ENCODE measurements at places on chromosomes 6 and 20.

- no peak for DNase-seq
Observed at GRCh38 chr20:51584116-51584515, 41.6 kb upstream of the NFATC2 start.

- no peak for DNase-seq
Observed at GRCh38 chr20:13756551-13756950, 28.2 kb downstream of the ESF1 start.

GRCh38 chr6:163014736-163015135 lies 287.0 kb downstream of the PACRG start:
- no peak for DNase-seq

- DNase-seq = no peak
Observed at GRCh38 chr6:41199552-41200246, 1.2 kb downstream of the TREML2 start.

DNA sequence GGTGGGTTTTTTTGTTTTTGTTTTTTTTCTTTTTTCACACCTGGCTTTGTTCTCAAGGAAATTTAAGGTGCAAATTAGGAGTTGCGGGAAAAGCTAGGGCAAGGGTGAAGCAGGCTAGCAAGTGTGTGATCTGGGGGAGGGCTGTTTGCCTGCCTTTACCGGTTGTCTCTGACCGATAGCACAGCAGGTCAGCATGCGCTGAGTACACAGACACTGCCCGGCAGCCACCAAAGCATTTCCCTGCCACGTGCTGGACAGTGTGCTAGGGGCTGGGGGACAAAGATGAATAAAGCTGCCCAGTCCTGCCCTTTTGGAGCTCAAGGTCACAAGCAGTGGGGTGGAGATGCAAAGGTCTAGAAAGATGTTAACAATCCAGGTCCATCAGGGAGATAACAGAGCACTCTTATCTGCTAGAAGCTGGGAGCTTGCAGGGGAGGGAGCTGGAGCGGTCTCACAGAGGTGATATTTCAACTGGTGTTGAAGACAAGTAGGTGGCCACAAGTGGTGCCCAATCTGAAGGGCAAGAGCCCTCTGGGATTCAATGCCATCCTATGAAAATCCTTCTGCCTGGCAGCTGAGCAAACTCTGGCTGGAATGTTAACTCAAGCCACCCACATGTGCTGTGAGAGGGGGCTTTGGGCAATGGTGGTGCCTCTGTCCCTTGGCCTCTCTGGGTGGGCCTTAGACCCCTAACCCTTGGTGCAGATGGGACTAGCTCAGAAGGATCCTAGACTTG lies 24.5 kb downstream of the TTBK1 start:
- no peak for DNase-seq

DNA sequence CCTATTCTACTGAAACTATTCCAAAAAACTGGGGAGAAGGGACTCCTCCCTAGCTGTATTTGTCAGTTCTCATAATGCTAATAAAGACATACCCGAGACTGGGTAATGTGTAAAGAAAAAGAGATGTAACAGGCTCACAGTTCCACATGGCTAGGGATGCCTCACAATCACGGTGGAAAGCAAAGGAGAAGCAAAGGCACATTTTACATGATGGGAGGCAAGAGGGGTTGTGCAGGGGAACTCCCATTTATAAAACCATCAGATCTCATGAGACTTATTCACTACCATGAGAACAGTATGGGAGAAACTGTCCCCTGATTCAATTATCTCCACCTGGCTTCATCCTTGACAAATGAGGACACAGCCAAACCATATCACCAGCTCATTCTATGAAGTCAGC lies 111.2 kb upstream of the RIPOR2 start:
- DNase-seq = no peak

- DNase-seq = no peak
Observed at GRCh38 chr6:154474648-154475428, 35.6 kb downstream of the CNKSR3 start.

- DNase-seq = peak; percentile 44
Observed at GRCh38 chr6:116615937-116616736, at the start of gene RSPH4A. TSS of gene RSPH4A (plus strand) at chr6:116616479. CDS start at chr6:116616624, 145 bp downstream.

- no peak for DNase-seq
Observed at GRCh38 chr6:170449835-170450753, 103.0 kb downstream of the PSMB1 start.

GRCh38 chr6:52286798-52287432 lies 2.4 kb upstream of the MCM3 start:
- peak; percentile 50 for DNase-seq

- DNase-seq = no peak
Observed at GRCh38 chr20:43938017-43938655, 23.5 kb downstream of the TOX2 start.

GRCh38 chr20:56506103-56506502 lies 18.4 kb upstream of the FAM209A start:
- DNase-seq = no peak

DNA sequence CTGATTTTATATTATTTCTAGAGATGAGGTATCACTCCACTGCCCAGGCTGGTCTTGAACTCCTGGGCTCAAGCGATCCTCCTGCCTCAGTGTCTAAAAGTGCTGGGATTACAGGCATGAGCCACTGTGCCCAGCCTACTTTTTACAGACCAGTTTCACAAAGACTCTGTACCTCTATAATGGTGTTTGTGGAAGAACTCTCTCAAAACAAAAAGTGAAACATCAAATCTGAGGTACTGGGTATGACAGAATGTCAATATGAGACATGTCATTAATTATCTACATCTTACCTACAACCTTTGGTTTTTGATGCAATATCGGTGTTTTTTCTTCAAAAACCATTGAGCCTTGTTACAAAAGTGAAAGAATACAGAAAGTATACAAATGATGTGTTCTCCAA lies 49.4 kb upstream of the MCM9 start:
- no peak for DNase-seq

DNA sequence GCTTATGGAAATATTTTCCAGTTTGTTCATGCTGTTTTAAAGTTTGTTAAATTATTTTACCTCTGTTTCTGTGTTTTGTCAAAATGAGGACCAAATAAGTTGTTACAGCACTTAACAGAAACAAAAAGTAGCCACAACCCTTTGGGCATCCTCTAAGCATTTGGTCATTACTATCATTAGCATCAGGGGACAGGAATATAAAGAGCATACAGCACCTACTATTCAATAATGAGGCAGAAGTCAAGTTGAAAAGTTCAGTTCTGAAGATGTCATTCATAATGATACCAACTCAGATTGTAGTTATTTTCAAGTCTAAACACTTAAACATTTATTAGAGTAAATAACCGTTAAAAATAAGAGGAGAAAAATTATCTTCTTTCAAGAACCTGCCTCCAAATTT lies 862.3 kb upstream of the FLRT3 start:
- no peak for DNase-seq

- DNase-seq = no peak
Observed at GRCh38 chr6:148700741-148701311, 46.0 kb upstream of the UST start.

DNA sequence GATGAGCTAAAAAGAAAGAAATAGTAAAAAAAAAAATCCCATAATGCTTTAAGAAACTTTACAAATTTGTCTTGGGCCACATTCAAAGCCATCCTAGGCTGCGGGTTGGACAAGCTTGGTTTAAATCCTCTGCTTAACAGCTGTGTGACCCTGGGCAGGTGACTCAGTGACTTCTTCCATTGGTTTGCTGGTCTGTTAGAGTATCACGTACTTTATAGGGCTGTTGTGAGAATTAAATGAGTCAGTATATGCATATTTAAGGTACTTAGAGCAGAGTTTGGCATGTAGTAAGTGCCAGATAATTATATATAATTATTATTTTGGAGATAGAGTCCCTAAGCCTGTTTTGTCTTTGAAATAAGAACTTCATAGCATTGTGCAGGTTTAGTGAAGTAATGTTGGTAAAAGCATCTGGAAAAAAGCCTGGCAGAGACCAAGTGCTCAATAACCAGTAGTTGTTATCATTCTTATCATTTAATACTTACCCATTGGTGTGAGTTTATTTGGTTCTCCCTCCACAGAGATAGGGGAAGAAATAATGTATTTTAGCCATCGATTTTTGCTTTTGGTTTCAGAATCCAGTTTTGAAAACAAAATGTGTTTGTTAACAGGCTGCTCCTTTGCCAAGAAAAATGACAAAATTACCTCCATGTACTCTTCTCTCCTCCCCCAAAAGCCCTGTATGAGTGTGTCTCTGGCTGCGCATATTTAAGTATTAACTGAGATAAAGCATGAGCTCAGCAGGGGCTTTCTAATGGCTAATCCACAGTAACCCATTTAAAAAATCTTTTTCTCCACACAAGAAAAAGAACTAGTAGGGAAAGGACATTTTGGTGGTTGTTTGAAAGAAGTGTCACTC lies 67.2 kb downstream of the FOXO3 start:
- DNase-seq = no peak

- no peak for DNase-seq
Observed at GRCh38 chr6:148364056-148364824, 21.6 kb downstream of the SASH1 start.

GRCh38 chr6:138528137-138528536 lies 28.8 kb upstream of the NHSL1 start:
- DNase-seq = no peak

- DNase-seq = peak; percentile 30
Observed at GRCh38 chr20:48783533-48784272, 44.1 kb downstream of the PREX1 start.

GRCh38 chr6:12844284-12845223 lies 128.0 kb downstream of the PHACTR1 start:
- DNase-seq = no peak

GRCh38 chr20:47427746-47428145 lies 71.2 kb upstream of the ZMYND8 start:
- DNase-seq = no peak

DNA sequence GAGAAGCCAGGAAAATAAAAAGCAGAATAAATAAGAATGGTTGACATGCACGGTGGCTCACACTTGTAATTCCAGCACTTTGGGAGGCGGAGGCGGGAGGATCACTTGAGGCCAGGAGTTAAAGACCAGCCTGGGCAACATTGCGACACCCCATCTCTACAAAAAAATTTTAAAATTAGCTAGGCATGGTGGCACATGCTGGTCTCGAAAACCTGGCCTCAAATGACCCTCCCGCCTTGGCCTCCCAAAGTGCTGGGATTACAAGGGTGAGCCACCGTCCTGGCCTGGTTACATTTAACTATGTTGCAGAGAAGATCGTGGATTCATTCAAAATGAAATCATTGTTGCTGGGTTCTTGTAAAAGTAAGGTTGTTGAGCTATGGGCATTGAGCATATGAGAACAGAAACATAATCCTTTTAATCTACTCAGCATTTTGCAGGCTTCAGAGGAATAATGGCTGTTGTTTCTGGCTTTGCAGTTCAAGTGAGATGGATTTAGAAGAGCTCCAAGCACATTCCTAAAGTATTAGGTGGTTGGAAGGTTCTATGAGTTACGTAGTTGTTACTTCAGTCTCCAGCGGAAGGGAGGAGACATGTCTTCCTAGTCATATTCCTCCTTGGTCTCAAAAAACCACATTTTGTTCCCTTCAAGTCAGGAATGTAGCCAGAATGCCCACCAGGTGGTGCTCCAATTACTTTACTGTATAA lies 45.6 kb upstream of the RAB23 start:
- DNase-seq = peak; percentile 12

GRCh38 chr6:75481394-75481793 lies 12.2 kb downstream of the FILIP1 start:
- no peak for DNase-seq

DNA sequence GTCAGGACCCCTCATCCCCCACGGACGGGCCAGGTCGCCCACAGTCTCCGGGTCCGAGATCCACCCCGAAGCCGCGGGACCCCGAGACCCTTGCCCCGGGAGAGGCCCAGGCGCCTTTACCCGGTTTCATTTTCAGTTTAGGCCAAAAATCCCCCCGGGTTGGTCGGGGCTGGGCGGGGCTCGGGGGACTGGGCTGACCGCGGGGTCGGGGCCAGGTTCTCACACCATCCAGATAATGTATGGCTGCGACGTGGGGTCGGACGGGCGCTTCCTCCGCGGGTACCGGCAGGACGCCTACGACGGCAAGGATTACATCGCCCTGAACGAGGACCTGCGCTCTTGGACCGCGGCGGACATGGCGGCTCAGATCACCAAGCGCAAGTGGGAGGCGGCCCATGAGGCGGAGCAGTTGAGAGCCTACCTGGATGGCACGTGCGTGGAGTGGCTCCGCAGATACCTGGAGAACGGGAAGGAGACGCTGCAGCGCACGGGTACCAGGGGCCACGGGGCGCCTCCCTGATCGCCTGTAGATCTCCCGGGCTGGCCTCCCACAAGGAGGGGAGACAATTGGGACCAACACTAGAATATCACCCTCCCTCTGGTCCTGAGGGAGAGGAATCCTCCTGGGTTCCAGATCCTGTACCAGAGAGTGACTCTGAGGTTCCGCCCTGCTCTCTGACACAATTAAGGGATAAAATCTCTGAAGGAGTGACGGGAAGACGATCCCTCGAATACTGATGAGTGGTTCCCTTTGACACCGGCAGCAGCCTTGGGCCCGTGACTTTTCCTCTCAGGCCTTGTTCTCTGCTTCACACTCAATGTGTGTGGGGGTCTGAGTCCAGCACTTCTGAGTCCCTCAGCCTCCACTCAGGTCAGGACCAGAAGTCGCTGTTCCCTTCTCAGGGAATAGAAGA lies 978 bp downstream of the HLA-A start:
- peak; percentile 40 for DNase-seq

DNA sequence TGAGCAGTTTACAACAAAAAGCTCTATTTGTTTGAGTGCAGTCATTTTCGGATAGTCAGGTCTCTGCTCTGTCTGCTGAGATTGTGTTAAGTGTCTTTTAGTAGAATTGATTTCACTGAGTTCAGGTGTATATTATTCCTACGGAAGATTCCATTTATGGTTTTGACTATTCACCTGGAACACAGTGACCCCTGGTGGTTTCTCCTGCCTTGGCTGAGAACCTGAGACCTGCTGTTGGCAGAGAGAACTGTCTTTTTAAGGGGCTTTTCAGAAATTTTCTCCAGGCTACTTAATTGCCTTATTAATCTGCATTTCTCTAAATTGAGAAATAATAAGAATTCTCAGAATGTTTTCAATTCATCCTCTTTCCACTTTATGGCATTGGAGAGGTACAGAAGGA lies 508.0 kb downstream of the TBC1D32 start:
- no peak for DNase-seq

GRCh38 chr6:136365776-136366354 lies 76.2 kb upstream of the BCLAF1 start:
- DNase-seq = no peak

DNA sequence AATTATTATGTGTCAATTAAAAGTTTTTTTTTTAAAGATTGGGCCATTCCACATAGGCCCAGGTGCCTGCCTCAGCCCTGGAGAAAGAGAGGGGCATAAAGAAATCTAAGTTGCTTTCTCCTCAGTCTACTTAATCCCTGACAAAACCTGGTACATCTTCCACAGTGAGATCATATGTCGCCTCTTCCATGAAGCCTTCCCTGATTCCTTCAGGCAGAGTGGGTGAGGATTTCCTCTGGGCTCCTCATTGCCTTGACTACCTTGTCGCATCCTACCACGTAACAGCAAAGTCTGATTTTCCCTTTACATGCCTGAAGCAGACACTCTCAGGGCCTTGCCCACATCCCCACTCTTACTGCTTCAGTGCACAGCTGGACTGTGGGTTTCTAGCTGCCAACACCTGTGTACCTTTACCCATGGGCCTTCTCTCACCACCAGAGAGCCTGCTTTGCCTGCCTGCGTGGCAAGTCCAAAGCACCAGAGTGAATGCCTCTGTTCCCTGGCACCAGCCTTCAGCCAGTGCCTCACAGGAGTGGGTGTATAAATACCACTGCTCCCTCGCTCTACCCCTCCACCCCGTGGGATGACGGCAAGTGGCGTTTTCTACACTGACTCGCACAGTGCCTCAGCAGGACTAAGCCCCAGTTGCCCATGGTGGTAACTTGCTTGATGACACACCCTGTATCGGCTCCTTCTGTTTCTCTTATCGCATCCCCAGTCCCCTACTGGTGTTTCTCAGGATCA lies 68.0 kb downstream of the EYA2 start:
- no peak for DNase-seq
